BJ (cell line): ENCODE measurements at places on chromosomes 1 and 21.

- no peak for DNase-seq
Measured at GRCh38 chr1:210796421-210796820, 337.5 kb downstream of the KCNH1 start.

- no peak for DNase-seq
Measured at GRCh38 chr1:20072771-20073170, 2.8 kb downstream of the PLA2G5 start.

DNA sequence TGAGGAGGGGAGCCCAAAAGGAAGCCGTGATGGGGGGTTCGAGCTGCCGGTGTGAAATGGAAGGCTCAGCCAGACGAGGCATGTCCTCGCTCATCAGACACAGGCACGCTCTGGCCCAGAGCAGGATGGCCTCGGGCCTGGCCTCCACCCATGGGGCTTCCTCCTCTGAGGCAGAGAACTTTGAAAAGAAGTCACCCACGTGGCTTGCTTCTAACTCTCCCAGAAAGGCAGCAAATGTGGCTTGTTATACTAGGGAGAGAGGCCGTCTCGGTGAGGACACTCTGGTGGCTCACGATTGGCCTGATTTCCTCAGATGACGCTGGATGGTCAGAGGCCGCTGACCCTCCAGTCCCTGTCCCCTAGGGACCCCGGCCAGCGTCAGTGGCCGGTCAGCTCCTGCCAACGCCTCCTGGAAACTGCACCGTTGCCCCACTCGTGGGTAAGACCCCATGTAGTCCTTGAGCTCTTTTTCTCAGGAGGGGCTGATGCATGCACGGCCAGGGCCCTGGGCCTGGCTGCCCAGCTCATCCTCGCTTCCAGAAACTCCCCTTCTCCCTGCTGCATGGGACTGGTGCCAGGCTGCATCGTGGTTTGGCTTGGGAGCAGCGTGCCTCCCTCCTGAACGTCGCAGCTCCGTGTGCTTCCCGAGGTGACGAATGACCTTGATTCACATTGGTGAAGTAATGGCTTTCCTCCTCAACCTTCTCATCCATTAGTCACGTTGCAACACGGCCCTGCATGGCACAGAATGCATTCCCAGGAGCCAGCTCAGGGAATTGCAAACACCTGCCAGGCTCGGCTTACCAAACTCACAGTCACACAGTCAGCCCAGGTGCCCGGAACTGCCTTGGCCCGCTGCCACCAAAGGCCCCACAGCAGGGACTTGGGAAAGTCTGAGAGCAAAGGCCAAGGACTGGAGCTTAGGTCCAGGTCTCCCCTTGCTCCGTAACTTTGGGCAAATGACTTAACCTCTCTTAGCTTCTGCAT lies 58.8 kb downstream of the TOMM20 start:
- DNase-seq, result peak; percentile 70

DNA sequence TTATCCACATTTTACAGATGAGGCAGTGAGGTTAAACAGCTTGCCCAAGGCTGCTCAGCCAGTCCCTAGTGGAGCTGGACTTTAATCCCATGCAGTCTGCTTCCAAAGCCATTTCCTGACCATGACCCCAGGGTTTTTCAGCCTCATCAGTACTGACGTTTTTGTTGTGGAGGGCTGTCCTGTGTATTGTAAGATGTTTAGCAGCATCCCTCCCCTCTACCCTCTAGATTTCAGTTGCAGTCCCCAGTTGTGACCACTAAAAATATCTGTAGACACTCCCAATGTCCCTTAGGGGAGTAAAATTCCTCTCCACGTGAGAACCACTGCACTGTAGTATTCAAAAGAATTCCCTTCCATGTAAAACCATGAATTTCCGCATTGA lies 30.2 kb upstream of the C1orf105 start:
- DNase-seq, result no peak

GRCh38 chr1:30660241-30660640 lies 63.1 kb downstream of the MATN1 start:
- DNase-seq, result no peak

DNA sequence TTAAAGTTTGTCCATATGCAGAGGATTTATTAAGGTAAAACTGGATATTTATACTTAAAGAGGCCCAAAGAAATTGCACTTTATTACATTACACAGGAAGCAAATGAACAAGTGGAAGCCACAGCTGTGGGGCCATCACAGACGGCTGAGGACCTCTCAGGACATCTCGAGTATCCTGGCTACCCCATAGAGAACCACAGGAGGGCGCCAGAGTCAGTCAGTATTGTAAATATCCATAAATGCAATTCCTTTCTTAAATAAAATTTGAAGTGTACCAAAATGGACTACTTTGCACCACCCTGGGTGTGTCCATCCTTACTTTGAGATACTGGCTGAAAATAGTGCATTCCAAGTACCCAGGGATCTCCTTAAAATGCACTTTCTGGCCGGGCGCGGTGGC lies 257.2 kb downstream of the MRPL39 start:
- DNase-seq, result no peak

- DNase-seq, result no peak
Measured at GRCh38 chr1:153954826-153955225, 3.6 kb downstream of the CRTC2 start.

- DNase-seq, result no peak
Measured at GRCh38 chr1:214862421-214862820, 220.1 kb upstream of the KCNK2 start.

DNA sequence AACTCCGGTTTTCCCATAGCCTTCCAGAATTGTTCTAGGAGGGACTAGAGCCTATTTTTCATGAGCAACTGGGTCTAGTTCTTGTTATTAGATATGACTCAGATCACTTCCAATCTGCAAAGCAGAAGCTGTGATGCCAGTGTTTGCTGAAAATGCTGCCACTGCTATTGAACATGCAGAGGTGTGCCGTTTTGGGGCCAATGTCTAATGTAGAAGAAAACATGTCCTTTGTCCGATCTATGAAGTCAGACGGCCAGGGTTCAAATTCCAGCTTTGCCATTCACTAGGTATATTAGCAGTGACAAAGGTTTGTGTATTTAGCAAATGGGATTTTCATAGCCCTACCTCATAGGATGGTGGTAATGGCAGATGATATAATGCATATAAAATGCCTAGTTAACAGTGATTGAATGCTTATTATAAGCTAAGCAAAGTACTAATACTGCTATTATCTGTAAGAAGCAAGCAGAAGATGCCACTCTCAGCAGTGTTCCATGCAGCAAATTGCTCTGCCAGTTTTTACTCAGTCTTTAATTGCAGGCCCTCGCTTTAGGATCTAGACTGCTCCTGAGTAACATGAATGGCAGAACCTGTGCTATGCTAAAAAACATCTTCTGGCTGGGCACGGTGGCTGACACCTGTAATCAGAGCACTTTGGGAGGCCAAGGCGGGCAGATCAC lies 40.1 kb upstream of the CXADR start:
- no peak for DNase-seq

GRCh38 chr21:42467140-42467983 lies 28.7 kb downstream of the RSPH1 start:
- no peak for DNase-seq

DNA sequence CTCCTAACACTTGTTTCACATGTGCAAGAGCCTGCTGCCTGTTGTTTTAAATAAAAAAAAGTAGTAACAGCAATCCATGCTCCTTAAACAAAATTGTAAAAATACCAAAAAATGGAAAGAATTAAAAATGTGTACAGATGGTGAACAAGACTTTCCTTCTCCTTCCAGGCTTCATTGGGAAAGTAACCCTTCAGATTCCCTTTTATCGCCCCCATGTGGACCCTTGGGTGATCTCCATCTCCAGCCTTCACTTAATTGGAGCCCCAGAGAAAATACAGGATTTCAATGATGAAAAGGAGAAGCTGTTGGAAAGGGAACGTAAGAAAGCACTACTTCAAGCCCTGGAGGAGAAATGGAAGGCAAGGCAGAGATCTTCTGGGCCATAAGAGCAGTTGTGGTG lies 14.2 kb downstream of the VPS13D start:
- DNase-seq, result no peak

GRCh38 chr1:165910764-165911421 lies 83.5 kb downstream of the UCK2 start:
- no peak for DNase-seq

GRCh38 chr1:180229483-180230415 lies at the start of gene LHX4:
LHX4 (plus strand) TSS chr1:180230264; CDS start chr1:180230530, 266 bp downstream.
- no peak for DNase-seq

DNA sequence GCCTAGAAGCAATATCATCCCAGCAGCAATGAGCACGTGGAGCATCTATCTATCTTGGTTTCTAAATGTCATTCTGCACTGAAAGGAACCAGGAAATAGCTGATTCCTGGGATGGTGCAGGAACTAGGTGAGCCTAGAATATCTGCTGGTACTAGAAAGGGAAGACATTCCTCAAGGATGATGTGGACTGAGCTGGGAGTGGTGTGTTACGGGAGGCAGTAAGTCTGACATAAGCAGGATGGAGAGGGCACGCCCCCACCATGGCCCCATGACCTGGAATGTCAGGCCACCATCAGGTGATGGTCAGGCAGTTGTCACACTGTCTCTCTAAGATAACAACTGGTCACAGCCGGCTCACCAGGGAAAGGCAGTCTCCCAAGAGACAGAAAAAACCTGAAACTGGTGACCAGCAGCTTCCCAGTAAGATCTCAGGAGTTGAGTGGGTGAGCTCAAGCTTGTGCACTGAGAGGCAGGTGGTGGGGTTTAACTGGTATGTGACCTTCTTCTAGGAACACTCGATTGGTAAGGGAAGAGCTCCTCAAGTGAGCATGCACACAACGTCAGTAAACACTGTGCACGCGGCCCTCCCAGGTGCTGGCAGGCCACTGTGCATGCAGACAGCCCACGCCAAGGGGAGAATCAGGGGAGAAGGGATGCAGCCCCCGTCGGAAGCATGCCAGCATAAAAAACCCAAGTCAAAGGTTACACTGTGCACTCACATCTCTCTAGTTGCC lies 148.7 kb downstream of the ADSS2 start:
- no peak for DNase-seq

GRCh38 chr21:33040215-33040614 lies 14.5 kb downstream of the OLIG2 start:
- no peak for DNase-seq

GRCh38 chr1:199151634-199152425 lies 513.0 kb downstream of the PTPRC start:
- DNase-seq, result no peak

GRCh38 chr1:23801338-23801748 lies 789 bp upstream of the GALE start:
- no peak for DNase-seq

DNA sequence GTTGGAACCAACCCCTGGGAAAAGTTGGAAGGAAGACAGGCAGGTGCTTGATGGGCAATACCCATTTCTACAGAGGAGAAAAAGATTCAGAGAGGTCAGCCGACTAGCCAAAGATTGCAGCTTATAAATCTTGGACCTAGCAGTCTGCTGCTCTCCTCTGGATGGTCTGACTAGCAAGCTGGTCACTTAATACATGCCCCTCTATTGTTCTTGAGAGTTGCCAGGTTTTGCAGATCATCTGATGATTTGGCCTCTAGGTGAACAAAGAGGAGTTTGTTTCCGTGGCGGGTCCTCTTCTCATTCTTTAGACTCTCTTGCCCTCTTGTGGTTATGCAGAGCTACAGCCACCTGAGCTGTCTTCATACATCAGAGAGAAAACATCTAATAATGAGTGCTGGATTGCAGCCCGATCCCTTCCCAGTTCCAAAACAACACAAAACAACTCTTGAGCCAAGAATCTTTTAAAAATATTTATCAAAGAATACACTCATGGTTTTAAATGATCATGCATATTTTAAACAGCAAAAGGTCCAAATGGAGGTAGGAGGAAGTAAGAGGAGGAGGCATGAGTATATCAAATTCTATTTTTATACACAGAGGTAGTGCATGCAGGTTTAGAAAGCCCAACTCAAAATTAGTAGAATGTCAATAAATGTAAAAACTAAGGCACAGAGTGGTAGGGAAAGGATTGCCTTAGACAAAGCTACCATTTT lies 115.7 kb downstream of the SLC30A10 start:
- no peak for DNase-seq

DNA sequence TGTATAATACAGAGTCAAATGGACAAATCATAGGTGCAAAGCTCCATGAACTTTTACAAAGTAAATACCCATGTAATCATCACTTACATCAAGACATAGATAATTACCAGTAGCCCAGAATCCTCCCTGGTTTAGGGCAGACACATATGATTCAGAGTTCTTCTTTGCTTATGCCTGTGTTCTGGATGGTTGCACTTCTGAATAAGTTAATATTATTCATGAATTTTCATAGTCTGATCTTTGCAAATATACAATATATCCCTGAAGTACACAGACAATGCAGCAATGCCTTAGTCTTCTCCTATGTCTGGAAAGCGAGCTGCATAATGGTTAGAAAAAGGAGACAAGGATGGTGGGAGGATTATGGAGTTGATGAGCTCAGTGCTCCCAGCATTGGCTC lies 122.4 kb upstream of the PLXNA2 start:
- DNase-seq, result no peak

DNA sequence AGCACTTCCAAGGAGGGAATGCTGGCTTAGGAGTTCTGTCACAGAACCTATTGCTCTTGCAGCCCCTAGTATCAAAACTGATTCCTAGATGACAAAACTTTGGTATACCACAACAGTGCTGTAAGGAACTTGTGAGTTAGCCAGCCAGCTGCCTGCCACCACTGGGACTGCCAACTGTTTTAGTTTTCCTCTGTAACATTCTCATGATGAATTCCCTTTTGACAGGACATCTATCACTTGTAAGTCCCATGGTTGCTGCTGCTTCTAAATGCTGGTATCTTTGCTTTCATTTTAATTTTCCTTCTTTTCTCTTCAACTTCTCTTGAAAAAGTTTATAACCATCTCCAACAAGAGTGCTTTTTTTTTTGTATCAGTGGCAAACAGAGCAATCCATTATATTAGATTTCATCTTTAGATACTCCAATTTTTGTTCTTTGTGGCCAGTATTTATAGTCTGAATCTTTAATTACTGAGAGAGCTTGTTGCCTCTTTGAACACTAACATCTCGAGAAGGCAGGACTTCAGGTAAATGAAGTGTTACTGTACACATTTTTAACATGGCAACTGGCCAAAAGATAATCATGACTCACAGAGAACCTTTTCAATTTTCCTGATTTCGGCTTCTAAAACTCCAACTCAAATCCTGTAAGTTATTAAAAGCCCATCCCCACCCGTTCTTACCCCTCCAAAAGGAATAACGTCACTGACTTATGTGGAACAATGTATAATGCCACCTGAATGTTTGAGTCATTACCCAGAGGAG lies 19.8 kb downstream of the DBT start:
- DNase-seq, result no peak

DNA sequence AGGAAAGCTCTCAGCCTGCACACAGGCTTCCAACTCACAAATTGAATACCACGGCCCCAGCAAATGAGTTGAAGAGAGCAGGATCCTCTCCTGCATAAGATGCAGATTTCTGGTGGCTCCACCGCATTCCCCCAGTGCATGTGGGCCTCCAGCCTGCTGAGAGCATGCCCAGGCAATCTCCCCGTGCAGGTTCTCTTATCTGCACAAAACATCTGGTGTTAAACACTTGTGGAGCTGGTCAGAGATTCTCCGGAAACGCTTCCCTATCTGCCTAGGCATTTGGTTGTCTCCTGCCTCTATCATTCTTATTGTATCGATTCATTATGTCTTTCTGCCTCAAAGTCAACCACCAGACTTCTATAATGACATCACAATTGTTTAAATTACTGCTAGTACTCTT lies 1349.0 kb upstream of the B3GALT2 start:
- no peak for DNase-seq
